ENCODE measurements at places on chromosomes 16 and 17. TPM values are rescaled to one million over a fixed set of nuclear protein-coding genes. Genes with fewer than 3 reads are reported as not detected.

Gene TPSD1
- total RNA-seq: not detected

Gene TNFRSF17
- not detected for total RNA-seq

Gene RUNDC1
- total RNA-seq: 13.0 TPM

Gene CACNG3
- total RNA-seq: not detected

Gene COX6A2
- not detected for total RNA-seq

Gene TBC1D3H
- not detected for total RNA-seq

Gene ADORA2B
- total RNA-seq: 0.29 TPM

Gene KIAA0513
- total RNA-seq: 13.6 TPM

Gene SOX8
- 0.25 TPM for total RNA-seq

Gene TOM1L1
- 0.50 TPM for total RNA-seq

Gene NTN3
- not detected for total RNA-seq

Gene SSTR5
- total RNA-seq: not detected

GRCh38 chr17:2172077-2172851 is 117.4 kb downstream of the HIC1 start:
- H3K4me3 ChIP-seq: no peak overlapping the region
- DNase-seq: no peak
- peaks cover 33% of the 10 kb centered on the region for H3K4me1 ChIP-seq
- H3K36me3 ChIP-seq: peaks cover 36% of the 10 kb centered on the region
- H3K27me3 ChIP-seq: no peaks in the 10 kb centered on the region
- no peak overlapping the region for H3K27ac ChIP-seq

GRCh38 chr17:46883871-46884520 is 32.6 kb downstream of the WNT9B start:
- no peaks in the 10 kb centered on the region for H3K36me3 ChIP-seq
- no peaks in the 10 kb centered on the region for H3K4me1 ChIP-seq
- DNase-seq: no peak
- no peak overlapping the region for H3K4me3 ChIP-seq
- H3K27me3 ChIP-seq: peaks cover 3% of the 10 kb centered on the region

GRCh38 chr17:3962965-3963236 is 1.3 kb downstream of the ATP2A3 start:
- no peaks in the 10 kb centered on the region for H3K27me3 ChIP-seq
- H3K4me3 ChIP-seq: peak overlapping the region; percentile 83
- peak overlapping the region; percentile 73 for H3K27ac ChIP-seq
- peaks cover 59% of the 10 kb centered on the region for H3K4me1 ChIP-seq

GRCh38 chr17:2170023-2170422 is 115.1 kb downstream of the HIC1 start:
- H3K36me3 ChIP-seq: peaks cover 33% of the 10 kb centered on the region
- no peak overlapping the region for H3K4me3 ChIP-seq
- H3K27me3 ChIP-seq: no peaks in the 10 kb centered on the region
- H3K27ac ChIP-seq: no peak overlapping the region
- peak; percentile 31 for DNase-seq

- no peaks in the 10 kb centered on the region for H3K27me3 ChIP-seq
- no peak overlapping the region for H3K27ac ChIP-seq
- DNase-seq: no peak
These were observed 72.1 kb downstream of the BCAS3 start for GRCh38 chr17:60749708-60750107.

DNA sequence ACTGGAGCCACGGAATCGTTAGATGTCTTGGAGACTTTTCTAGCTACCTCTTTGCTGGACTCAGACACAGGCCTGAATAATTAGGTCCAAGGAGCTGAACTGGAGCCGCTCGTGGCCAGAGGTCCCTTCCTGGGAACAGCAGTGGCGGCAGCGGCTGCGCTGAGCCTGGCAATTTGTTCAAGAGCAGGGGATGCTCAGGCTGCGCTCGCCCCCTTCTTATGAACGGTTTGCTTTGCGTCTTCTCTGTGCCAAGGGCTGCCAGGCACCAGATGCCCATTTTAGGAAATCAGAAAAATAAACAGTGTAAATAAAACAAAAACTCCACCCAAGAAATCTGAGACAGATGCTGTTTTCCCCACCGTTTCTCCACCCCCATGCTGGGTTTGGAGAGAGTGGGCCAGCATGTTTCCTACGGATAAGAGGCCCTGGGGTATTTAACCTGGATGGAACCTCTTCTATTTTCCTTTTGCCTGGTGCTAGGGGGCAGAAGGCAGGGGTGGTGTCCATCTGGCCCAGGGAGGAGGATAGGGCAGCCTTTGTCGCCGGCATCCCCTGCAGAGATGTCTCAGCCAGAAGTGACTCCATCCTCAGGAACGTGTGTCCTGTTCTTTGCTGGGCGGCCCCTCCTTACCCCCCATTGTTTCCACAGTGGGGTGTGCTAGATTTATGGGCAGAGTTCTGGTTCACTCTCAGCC is 163.4 kb downstream of the SEC14L1 start:
- DNase-seq: no peak
- no peaks in the 10 kb centered on the region for H3K36me3 ChIP-seq
- no peak overlapping the region for H3K4me3 ChIP-seq
- H3K27ac ChIP-seq: no peak overlapping the region
- no peaks in the 10 kb centered on the region for H3K27me3 ChIP-seq

GRCh38 chr17:596763-597644 is 117.6 kb downstream of the VPS53 start:
- H3K27ac ChIP-seq: no peak overlapping the region
- H3K4me1 ChIP-seq: no peaks in the 10 kb centered on the region
- H3K36me3 ChIP-seq: peaks cover 18% of the 10 kb centered on the region
- no peaks in the 10 kb centered on the region for H3K27me3 ChIP-seq
- H3K4me3 ChIP-seq: no peak overlapping the region

- no peak overlapping the region for H3K4me3 ChIP-seq
- H3K4me1 ChIP-seq: peaks cover under 1% of the 10 kb centered on the region
- no peak for DNase-seq
These were observed 80.6 kb downstream of the NETO2 start for GRCh38 chr16:47063011-47063724.

GRCh38 chr16:27691721-27692120 is 141.8 kb downstream of the KATNIP start:
- H3K4me3 ChIP-seq: no peak overlapping the region
- no peak for DNase-seq
- H3K4me1 ChIP-seq: peaks cover 3% of the 10 kb centered on the region
- H3K27ac ChIP-seq: no peak overlapping the region

GRCh38 chr16:61024180-61024900 is 1011.9 kb downstream of the CDH8 start:
- H3K4me3 ChIP-seq: no peak overlapping the region
- no peaks in the 10 kb centered on the region for H3K4me1 ChIP-seq
- no peak for DNase-seq
- H3K27me3 ChIP-seq: no peaks in the 10 kb centered on the region
- H3K36me3 ChIP-seq: no peaks in the 10 kb centered on the region
- H3K27ac ChIP-seq: no peak overlapping the region

- H3K4me1 ChIP-seq: peaks cover 3% of the 10 kb centered on the region
- H3K27me3 ChIP-seq: no peaks in the 10 kb centered on the region
- no peak overlapping the region for H3K27ac ChIP-seq
- no peak overlapping the region for H3K4me3 ChIP-seq
- DNase-seq: no peak
- peaks cover 23% of the 10 kb centered on the region for H3K36me3 ChIP-seq
These were observed 7.8 kb downstream of the DHRS7B start for GRCh38 chr17:21134559-21134958.

DNA sequence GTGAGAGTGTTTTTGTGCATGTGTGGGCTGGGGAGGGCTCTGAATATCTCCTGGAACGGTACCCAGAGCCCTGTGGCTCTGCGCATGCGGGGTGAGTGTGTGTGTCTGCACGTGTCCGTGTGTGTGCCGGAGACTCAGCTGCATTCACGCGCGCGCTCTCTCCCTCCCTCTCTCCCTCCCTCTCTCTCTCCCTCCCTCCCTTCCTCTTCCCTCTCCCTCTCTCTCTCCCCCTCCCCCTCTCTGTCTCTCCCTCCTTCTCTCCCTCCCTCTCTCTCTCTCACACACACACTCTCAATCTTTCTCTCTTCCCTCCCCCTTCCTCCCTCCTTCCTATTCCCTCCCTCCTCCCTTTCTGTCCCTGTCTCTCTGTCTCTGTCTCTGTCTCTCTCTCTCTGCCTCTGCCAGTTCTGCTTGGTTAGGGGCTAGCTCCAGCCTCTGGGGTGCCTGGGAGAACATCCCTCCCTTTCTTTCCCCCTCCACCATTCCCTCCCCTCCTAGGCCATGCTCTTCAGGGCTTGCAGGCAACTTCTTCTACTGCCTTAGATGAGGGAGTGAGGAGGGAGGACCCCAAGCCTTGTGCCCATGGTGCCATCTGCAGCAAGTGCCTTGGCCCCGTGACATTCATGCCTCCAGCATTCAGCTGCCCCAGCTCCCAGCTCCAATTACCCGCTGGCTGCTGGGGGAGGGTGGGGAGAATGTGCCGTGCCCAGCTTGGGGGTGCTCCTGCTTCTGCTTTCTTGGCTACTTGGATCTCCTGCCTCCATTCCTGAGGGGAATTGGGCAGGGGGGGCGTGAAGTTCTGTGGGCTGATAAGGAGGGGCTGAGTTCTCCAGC is 6.4 kb downstream of the THRA start:
- peaks cover 49% of the 10 kb centered on the region for H3K4me1 ChIP-seq
- DNase-seq: peak; percentile 79
- peak overlapping the region; percentile 71 for H3K4me3 ChIP-seq
- peaks cover 1% of the 10 kb centered on the region for H3K36me3 ChIP-seq
- peak overlapping the region; percentile 90 for H3K27ac ChIP-seq

DNA sequence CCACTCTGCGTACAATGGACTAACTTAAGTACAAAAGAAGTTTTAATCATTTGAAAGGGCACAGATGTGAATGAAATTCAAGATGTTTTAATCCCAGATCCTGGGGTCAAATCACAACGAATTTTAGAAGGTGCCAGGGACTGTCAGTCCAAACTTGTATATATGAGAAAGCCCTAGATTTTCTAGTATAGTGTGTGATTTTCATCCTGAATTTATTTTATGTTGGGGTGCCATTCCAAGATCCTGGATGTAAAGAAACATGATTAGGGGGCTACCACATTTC is 64.3 kb downstream of the TUBD1 start:
- H3K36me3 ChIP-seq: peaks cover 21% of the 10 kb centered on the region
- H3K4me3 ChIP-seq: peak overlapping the region; percentile 71
- H3K4me1 ChIP-seq: peaks cover 77% of the 10 kb centered on the region
- DNase-seq: no peak

DNA sequence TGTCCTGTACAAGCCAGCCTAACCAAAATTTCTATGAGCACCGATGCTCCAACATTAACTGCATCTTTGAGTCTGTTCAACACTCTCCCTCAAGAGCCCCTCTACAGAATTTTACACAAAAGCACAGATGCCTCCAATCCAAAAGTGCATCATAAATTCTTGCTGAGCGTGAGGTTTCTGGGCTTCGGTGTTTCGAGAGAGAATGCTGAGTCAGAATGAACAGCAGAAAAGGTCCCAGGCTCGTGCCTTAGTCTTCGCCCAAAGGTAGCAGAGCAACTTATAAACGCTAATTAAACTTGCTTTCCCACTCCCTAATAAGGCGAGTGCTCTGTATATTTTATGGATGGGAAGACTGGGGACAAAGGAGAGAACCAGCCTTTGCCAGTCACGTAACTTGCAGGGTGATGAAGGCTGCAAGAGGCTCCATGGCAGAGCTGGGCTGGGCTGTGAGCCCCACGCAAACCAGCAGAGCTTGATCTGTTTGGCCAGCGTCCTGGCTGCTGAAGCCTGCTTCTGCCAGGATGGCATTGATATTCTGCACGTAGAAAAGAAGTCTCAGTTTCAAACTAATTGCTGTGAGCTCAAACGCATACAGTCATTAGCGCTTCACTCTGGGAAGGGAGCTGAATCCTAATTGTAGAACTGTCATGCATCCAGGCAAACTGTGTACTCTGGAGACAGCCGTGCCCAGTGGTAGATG is 138.5 kb downstream of the DNAH9 start:
- H3K27ac ChIP-seq: no peak overlapping the region
- no peak overlapping the region for H3K4me3 ChIP-seq
- no peak for DNase-seq
- H3K27me3 ChIP-seq: no peaks in the 10 kb centered on the region
- no peaks in the 10 kb centered on the region for H3K4me1 ChIP-seq

- H3K36me3 ChIP-seq: peaks cover 3% of the 10 kb centered on the region
- DNase-seq: peak; percentile 31
- H3K27ac ChIP-seq: peak overlapping the region; percentile 79
- H3K4me3 ChIP-seq: no peak overlapping the region
These were observed 16.5 kb upstream of the ST6GALNAC1 start for GRCh38 chr17:76659928-76660655.

DNA sequence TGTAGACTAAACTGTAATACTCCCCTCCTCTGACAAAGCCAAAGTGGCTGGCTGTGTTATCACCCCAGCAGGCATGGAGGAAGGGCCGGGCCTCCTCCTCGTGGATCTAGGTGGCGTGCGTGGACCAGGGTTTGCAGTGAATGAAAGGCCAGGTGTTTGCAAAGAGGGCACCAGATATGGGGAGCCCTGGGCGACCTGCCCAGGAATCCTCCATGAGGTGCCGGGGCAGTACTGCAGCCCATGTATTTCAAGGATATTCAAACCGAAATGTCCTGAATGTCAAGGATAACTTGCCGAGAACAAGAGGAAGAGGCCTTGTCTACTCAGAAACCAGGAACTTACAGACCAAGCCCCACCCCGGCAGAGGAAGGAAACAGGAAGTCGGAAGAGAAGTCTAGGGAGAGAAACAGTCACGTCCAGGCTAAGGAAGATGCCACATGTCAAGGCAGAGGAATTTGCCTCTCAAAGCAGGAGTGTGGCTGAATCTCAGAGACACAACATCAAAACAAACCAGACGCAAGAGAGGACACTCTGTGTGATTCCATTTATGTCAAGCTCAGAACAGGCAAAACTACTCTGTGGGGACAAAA is 13.7 kb upstream of the OSGIN1 start:
- no peak overlapping the region for H3K27ac ChIP-seq
- no peaks in the 10 kb centered on the region for H3K27me3 ChIP-seq
- no peaks in the 10 kb centered on the region for H3K36me3 ChIP-seq

DNA sequence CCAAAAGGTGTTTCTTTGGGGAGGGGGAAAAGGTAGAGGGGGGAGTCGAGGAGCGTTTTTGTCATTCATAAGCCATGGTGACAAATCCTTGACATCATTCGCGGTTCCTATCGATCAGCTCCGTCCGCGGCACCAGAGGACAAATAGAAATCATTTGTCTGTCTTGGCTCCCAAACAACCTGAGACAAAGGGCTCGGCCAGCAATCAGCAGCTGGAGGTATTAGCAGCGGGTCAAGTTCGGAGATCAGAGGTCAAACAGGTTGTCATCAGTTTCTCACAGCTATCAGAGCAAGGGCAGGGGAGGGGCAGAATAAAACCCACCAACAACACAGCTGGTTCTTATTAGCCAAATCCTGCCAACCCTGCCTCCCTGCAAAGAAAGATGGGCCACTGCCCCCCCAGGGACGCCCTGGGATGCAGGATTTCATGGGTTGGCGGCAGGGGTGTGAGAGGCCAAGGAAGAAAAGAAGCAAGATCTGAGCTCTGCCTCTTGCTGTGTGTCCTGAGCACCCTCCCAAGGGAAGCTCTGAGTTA is 145.3 kb upstream of the LHX1 start:
- H3K36me3 ChIP-seq: no peaks in the 10 kb centered on the region
- H3K27ac ChIP-seq: no peak overlapping the region
- H3K27me3 ChIP-seq: peaks cover 23% of the 10 kb centered on the region
- no peak overlapping the region for H3K4me3 ChIP-seq
- no peaks in the 10 kb centered on the region for H3K4me1 ChIP-seq
- DNase-seq: no peak

GRCh38 chr16:17629936-17630335 is 159.2 kb upstream of the XYLT1 start:
- no peaks in the 10 kb centered on the region for H3K36me3 ChIP-seq
- no peaks in the 10 kb centered on the region for H3K4me1 ChIP-seq
- peaks cover 2% of the 10 kb centered on the region for H3K27me3 ChIP-seq
- no peak overlapping the region for H3K27ac ChIP-seq
